Cerebellum (tissue), 4 donors: ENCODE measurements at places on chromosomes 1 and 21.

- DNase-seq = no peak
Measured at GRCh38 chr1:175075572-175076568, 8.2 kb downstream of the TNN start.

DNA sequence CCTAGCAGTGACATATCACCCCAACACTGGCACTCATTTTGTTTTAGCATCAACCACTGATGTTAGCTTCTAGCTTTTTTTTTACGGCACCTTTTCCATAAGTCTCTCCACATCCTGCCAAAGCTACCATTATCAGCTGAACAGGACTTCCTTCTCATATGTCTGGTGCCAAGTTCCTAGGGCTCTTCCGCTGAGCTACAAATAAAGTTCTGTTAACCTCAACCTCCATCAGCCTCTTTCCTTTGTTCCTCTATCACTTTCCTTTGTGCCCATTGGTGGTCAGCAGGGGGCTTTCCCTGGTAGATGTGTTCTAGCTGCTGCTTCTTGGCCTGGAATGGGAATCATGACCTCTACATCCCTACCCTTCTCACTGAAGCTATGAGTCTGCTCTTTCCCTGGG lies 163.8 kb downstream of the FAF1 start:
- DNase-seq = no peak

GRCh38 chr21:41229509-41230248 lies 61.7 kb downstream of the BACE2 start:
- no peak for DNase-seq

DNA sequence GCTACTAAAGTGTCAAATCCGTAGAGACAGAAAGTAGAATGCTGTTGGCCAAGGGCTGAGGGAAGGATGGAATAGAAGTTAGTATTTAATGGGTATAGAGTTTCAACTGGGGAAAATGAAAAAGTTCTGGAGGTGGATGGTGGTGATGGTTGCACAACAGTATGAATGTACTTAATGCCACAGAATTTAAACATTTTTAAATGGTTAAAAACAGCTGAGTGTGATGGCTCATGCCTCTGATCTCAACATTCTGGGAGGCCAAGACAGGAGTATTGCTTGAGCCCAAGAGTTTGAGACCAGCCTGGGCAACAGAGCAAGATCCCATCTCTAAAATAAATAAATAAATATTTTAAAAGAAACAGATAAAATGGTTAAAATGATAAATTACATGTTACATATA lies 44.5 kb downstream of the PIK3R3 start:
- DNase-seq = no peak

DNA sequence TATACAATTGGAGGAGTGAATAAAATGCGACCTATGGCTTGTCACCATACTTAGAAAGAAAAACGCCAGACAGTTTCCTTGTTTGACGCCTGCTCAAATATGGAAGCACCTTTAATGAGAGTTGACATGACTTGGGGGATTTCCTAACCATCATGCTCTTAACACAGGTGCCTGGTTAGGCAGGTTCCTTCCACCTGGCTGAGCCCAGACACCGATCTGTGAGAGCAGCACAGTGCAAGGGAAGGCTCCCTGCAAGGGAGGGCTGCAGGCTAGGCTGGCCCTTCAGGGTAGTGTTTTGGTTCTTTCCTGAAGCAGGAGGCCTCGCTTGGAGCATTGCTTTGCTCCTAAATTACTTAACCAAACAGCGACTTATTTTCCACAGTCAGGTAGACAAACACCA lies 24.6 kb upstream of the KLHDC8A start:
- DNase-seq = no peak

DNA sequence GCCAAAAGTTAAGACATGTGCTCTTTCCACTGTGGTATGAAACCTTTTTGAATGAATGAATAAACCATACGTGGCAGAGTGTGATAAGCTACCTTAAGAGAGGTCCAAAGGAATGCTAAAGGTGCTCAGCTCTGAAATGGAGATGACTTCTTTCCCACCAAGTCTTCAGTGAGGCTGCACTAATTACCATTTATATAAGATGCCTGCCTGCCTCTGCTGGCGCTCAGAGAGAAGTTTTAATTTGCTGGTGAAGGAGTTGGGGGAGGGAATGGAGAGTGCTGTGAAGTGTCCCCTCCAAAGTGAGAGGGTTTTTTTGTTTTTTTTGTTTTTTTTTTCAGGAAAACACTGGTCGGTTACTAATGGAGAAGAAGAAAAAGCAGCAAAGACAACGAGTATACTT lies 559.0 kb downstream of the OMA1 start:
- DNase-seq = no peak
